ENCODE measurements at places on chromosomes 6 and 20. TPM values are rescaled to one million over a fixed set of nuclear protein-coding genes. Genes with fewer than 3 reads are reported as not detected.

DNA sequence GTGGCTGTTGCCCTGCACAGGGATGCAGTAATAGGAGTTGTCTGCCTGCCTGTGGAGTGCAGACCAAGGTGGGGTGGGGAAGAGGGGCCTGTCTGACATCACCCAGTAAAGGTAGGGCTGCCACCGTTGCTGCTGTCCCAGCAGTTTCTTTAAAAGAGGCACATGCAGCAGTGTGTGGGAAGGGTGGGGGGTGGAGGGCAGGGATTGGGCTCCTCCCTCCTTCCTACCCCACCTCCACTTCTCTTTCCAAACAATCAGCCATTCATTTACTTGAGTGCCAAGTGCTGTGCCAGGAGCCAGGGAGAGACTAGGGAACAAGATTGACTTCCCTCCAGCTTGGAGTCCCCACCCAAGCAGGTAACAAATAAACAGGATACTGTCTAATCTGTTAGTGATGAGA, 66.8 kb upstream of the MYL9 start:
- DNase-seq = no peak

- DNase-seq = peak; percentile 64
Observed at GRCh38 chr6:158803733-158804143, 15.4 kb downstream of the EZR start.

DNA sequence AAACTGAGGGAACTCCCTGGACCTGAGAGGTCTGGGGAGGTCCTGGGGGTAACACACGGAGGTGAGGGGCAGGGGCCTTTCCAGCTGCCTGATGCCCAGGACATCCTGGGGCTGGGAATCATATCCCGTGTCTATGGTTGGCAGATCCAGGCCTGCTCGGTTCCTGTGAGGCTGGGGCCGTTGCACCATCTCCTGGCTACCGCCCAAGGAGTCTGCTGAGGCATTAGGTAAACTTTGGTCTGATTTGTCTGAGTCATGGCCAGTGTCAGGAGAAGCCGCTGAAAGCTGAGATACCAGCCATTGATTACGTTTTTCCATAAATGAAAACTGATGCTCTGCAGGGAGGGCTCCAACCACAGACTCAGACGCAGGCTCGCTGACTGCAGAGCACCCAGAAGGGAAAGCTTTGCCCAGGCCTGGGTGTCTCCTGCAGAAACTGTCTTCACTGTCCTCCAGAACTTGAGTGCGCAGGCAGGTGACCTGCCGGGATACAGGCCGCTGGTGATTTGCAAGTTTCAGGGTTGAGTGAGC, 14.2 kb downstream of the TRAF3IP2 start:
- DNase-seq = peak; percentile 80

HLA-DOA gene
- total RNA-seq = 3.2 TPM

MYBL2 gene
- total RNA-seq = 5.1 TPM

FRMD1 gene
- total RNA-seq = 14.3 TPM

DNA sequence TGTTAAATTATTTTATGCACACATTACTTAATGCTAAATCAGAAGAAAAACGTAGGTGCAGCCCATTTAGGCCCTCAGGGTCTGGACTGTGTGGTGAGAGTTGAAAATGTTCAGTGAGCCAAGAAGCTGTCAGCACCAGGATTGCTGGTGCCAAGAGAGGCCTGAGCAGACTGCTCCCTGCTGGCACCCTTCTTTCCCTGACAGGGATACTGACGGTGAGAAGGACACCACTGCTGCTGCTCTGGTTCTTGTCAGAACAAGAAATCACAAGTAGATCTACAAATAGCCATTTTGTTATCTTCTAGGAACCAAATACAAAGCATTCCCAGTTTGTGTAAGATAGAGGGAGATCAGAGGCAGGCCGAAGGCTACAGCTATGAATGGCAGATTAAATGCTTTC, 48.7 kb upstream of the CRISP1 start:
- no peak for DNase-seq

PFDN4 gene
- total RNA-seq = 11.1 TPM

RPS21 gene
- total RNA-seq = 1,171 TPM

GRCh38 chr6:117985916-117986315, 78.9 kb downstream of the SLC35F1 start:
- no peak for DNase-seq

GRCh38 chr6:159844737-159845645, 44.9 kb downstream of the PNLDC1 start:
- no peak for DNase-seq

GRCh38 chr6:127347178-127347577, 3.8 kb upstream of the ECHDC1 start:
- no peak for DNase-seq

DNA sequence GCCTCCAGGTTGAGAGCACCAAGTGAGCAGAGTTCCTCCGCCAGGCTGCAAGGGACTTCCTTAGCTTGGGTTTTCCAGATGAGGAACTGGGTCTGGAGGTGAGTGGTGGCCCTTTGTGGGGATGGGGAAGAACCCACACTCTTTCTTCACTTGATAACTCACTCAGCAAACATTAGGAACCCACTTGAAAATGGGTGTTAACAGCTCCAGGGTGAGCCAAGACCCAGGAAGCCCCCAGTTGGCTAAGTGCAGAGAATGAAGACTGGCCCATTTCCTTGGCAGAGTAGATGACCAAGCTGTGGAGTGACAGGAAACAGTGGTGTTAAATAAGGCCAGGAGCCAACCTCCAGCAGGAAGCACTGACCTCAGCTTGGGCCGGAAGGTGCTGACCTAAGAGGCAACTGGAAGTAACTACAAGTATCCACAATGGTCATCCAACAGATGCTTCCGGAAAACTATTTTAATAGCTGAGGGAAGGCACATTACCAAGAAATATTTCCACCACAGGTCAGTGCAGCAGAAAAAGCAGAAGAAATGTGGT, 22.7 kb downstream of the MRPL14 start:
- DNase-seq = no peak

- DNase-seq = no peak
Observed at GRCh38 chr20:37131486-37131885, 35.7 kb upstream of the RBL1 start.

LY6G5B gene
- total RNA-seq = 17.2 TPM

Measured in mucosa of descending colon (tissue), 3 donors.